ENCODE measurements at places on chromosomes 6 and 20. TPM values are rescaled to one million over a fixed set of nuclear protein-coding genes. Genes with fewer than 3 reads are reported as not detected.
A peak's percentile ranks its signal among the peaks of the same experiment; 100 is the strongest.

Gene GTSF1L
- total RNA-seq: not detected

DNA sequence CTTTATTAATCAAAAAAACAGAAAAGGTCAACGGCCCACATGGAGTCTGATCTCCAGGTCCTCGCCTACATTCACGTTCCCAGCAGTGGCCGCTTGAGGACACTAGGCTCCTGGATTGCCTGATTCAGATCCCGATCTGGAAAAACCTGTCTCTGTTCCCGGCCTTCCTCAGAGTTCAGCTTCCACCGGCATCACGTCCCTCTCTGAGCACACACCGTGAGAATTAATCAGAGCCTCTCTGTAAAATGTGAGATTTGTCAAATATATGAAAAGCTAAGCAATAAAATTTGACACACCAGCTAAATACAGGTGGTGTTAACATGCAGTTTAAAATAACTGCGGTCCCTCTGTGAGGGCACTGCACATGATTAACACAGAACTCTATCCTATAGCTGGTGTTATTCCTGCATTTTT lies 122.8 kb upstream of the COL21A1 start:
- H3K4me1 ChIP-seq: peaks cover 10% of the 10 kb centered on the region
- peak overlapping the region; percentile 48 for H3K27ac ChIP-seq
- DNase-seq: peak; percentile 53
- H3K27me3 ChIP-seq: no peaks in the 10 kb centered on the region
- H3K4me3 ChIP-seq: no peak overlapping the region

Gene MYT1
- 0.10 TPM for total RNA-seq

Gene WFDC10B
- total RNA-seq: not detected

DNA sequence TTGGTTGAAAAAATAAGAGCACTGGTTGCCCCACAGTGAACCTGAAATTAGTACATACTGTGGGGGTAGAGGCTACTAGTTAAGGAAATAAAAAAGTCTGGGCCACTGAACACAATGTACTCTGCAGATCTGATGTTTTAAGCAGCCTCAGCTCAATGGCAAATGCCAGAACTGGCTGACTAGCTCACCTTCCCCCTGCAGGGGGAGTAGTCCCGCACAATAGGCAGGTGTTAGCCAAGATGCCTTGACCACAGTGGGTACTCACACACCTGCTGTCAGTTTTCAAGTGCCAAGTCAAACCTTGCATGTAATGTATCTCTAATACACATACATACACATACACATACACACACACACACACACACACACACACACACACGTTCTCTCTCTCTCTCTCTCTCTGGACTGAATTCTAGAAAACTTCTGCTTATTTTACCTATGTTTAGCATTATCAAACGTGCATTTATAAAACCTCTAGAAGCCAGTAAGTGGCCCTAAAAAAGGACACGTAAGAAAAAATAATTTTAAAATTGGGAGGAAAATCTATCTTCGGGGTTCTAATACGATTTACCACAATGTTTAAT lies 36.1 kb downstream of the GMDS start:
- H3K4me3 ChIP-seq: no peak overlapping the region
- no peak for DNase-seq
- H3K27me3 ChIP-seq: no peaks in the 10 kb centered on the region
- no peaks in the 10 kb centered on the region for H3K36me3 ChIP-seq
- no peak overlapping the region for H3K27ac ChIP-seq

Gene LY6G6C
- total RNA-seq: 1.0 TPM

GRCh38 chr6:170388113-170388512 lies 81.6 kb downstream of the FAM120B start:
- H3K27ac ChIP-seq: no peak overlapping the region
- no peaks in the 10 kb centered on the region for H3K36me3 ChIP-seq
- no peaks in the 10 kb centered on the region for H3K27me3 ChIP-seq
- H3K4me1 ChIP-seq: no peaks in the 10 kb centered on the region
- DNase-seq: no peak

- no peaks in the 10 kb centered on the region for H3K4me1 ChIP-seq
- H3K27me3 ChIP-seq: no peaks in the 10 kb centered on the region
- no peak for DNase-seq
Measured at GRCh38 chr6:42503894-42504293, 52.2 kb upstream of the TRERF1 start.

GRCh38 chr6:169766232-169766631 lies 14.8 kb downstream of the ERMARD start:
- H3K4me1 ChIP-seq: no peaks in the 10 kb centered on the region
- H3K4me3 ChIP-seq: no peak overlapping the region
- H3K27me3 ChIP-seq: no peaks in the 10 kb centered on the region
- no peak for DNase-seq
- H3K27ac ChIP-seq: no peak overlapping the region
- no peaks in the 10 kb centered on the region for H3K36me3 ChIP-seq

- no peak overlapping the region for H3K27ac ChIP-seq
- H3K36me3 ChIP-seq: no peaks in the 10 kb centered on the region
- H3K4me3 ChIP-seq: no peak overlapping the region
- H3K4me1 ChIP-seq: no peaks in the 10 kb centered on the region
Measured at GRCh38 chr6:56995347-56995902, 40.5 kb downstream of the BEND6 start.

DNA sequence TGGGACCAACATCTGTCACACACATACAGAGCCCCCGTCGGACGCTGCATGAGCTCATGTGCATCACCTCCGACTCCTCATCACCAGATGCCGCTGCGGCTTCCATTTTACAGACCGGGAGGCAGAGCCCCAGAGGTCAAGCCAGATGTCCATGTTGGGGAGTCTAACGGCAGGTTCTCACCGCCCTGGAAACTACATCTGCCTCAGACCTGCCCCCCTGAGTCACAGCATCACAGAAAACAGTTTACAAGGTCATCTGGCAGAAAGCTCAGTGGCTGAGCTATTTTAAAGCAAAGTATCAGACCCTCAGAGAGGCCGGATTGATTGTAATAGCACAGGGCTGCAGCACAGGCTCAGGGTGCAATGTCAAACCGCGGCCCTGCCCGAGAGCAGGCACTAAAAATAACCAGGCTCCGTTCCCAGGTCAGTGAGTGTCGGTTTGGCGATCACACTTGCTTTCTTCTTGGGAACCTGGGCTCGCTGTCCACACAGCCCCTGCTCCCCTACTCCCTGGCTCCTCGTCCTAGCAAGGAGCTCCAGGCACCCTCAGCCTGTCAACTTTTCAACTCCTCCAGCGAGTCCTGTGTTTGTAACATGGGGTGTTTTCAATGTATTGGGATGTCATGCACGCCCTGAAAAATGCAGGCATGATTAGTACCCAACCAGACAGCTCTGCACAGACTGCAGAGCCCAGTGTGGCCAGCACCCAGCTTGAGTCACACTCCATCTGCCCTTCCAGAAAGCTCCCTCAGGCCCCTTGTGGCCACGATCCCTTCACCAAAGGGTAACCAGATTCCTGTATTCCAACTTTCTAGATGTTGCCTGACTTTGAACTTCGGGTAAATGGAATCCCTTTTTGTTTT lies 264.5 kb downstream of the CDH4 start:
- H3K4me3 ChIP-seq: no peak overlapping the region
- H3K4me1 ChIP-seq: no peaks in the 10 kb centered on the region
- no peaks in the 10 kb centered on the region for H3K36me3 ChIP-seq
- H3K27ac ChIP-seq: no peak overlapping the region
- no peaks in the 10 kb centered on the region for H3K27me3 ChIP-seq

Gene TRIM10
- not detected for total RNA-seq

GRCh38 chr20:20492521-20493332 lies 124.8 kb downstream of the INSM1 start:
- H3K27me3 ChIP-seq: no peaks in the 10 kb centered on the region
- no peak for DNase-seq
- no peak overlapping the region for H3K4me3 ChIP-seq
- H3K27ac ChIP-seq: no peak overlapping the region
- H3K36me3 ChIP-seq: no peaks in the 10 kb centered on the region

DNA sequence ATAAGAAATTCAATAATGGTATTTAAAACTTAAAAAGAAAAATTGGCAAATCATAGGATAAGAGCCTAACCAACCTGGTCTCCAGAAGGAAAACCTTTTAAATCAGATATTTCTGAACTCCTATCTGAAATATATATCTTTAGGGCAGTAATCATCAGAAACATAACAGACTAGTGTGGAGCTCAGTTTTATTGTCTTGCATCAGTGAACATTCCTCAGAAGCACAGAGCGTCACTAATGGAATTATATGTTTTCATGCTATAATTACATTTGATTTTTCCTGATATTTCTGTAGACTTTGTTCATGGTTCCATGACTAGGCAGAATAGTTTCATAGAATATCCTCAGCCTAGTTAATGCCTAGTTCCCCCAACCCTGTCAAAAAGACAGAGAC lies 262.2 kb downstream of the EYA4 start:
- H3K4me3 ChIP-seq: no peak overlapping the region
- H3K4me1 ChIP-seq: peaks cover 8% of the 10 kb centered on the region
- DNase-seq: no peak
- H3K27ac ChIP-seq: no peak overlapping the region
- H3K36me3 ChIP-seq: no peaks in the 10 kb centered on the region

DNA sequence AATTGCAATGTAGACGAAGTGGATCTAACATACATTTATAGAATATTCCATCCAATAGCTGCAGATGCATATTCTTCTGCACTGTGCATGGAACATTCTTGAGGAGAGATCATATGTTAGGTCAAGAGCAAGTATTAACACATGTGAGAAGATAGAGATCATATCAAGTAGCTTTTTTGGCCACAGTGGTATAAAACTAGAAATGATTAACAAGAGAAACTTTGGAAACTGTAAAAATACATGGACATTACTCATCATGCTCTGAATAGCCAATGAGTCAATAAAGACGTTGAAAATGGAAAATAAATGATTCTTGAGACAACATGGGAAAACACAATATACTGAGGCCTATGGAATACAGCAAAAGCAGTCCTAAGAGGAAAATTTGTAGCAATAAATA lies 94.2 kb downstream of the STXBP5 start:
- H3K27me3 ChIP-seq: no peaks in the 10 kb centered on the region
- no peaks in the 10 kb centered on the region for H3K36me3 ChIP-seq
- H3K4me1 ChIP-seq: no peaks in the 10 kb centered on the region
- H3K27ac ChIP-seq: no peak overlapping the region
- no peak overlapping the region for H3K4me3 ChIP-seq
- DNase-seq: no peak

Gene ENPP5
- 8.6 TPM for total RNA-seq

GRCh38 chr20:32050851-32051556 lies 1.0 kb upstream of the HCK start:
- H3K4me1 ChIP-seq: no peaks in the 10 kb centered on the region
- no peak overlapping the region for H3K4me3 ChIP-seq
- DNase-seq: no peak
- H3K27ac ChIP-seq: no peak overlapping the region

Gene EDN3
- 0.18 TPM for total RNA-seq

DNA sequence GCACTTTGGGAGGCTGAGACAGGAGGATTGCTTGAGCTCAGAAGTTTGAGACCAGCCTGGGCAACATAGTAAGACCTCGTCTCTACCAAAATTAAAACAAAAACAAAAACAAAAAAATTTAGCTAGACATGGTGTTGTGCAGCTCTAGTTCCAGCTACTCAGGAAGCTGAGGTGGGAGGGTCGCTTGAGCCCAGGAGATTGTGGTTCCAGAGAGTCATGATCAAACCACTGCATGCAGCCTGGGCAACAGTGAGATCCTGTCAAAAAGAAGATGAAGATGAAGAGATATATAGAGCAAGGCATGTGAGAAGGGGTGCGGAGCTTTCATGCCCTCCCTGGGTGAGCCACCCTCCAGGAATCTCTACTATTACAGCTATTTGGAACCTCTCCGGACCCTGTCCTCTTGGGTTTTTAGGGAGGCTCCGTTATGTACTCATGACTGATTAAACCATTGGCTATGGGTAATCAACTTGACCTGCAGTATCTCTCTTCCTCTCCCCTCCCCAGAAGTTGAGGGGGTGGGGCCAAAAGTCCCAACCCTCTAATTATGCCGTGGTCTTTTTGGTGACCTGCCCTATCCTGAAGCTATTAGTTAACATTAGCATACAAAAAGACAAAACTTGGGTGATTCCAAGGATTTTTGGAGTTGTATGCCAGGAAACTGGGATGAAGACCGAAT lies 9.0 kb downstream of the POLH start:
- no peaks in the 10 kb centered on the region for H3K4me1 ChIP-seq
- DNase-seq: no peak
- H3K27me3 ChIP-seq: no peaks in the 10 kb centered on the region

Gene SPAG4
- total RNA-seq: 12.8 TPM

DNA sequence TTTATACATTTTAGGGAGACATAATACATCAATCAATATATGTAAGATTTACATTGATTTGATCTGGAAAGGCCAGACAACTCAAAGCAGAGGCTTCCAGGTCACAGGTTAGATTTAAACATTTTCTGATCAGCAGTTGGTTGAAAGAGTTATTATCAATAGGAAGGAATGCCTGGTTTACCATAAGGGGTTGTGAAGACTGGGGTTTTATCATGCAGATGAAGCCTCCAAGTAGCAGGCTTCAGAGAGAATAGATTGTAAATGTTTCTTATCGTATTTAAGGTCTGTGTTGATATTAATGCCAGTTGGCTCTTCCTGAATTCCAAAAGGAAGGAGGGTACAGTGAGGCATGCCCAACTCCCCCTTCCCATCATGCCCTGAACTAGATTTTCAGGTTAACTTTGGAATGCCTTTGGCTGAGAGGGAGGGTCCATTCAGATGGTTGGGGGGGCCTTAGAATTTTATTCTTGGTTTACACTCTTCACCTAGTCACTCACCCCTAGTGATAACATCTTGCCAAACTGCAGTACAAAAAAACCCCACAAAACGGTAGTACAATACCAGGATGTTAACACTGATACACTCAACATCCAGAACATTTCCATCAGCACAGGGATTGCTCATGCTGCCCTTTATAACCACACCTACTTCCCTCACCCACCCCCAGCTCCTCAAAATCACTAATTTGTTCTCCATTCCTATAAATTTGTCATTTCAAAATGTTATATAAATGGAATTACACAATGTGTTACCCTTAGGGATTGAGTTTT lies 259.6 kb upstream of the PLN start:
- no peak overlapping the region for H3K27ac ChIP-seq
- no peaks in the 10 kb centered on the region for H3K4me1 ChIP-seq
- no peaks in the 10 kb centered on the region for H3K36me3 ChIP-seq
- no peaks in the 10 kb centered on the region for H3K27me3 ChIP-seq
- DNase-seq: no peak
- H3K4me3 ChIP-seq: no peak overlapping the region

DNA sequence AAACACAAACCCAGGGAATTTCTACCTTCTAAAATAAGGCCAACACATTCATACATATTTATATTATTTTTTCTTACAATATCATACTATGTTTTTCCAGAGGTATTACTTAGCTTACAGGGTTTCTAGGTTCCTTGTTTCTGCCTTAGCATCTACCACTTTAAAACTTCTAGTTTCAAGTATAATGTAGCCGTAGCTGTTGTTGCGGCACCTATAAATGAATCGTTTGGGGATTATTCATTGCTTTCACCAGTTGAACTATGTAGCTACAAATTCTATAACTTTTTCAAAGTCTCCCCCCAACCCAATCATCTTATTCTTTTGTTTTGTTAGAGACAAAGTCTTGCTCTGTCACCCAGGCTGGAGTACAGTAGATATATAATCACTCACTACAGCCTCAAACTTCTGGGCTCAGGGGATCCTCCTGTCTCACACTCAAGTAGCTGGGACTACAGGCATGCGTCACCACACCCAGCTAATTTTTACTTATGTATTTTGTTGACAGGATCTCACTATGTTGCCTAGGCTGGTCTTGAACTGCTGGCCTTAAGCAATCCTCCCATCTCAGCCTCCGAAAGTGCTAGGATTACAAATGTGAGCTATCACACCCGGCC lies 43.9 kb downstream of the TNFAIP3 start:
- H3K27me3 ChIP-seq: no peaks in the 10 kb centered on the region
- H3K4me3 ChIP-seq: no peak overlapping the region
- DNase-seq: no peak
- H3K27ac ChIP-seq: no peak overlapping the region
- no peaks in the 10 kb centered on the region for H3K4me1 ChIP-seq

Gene NRSN1
- total RNA-seq: not detected

Gene MLIP
- total RNA-seq: 1.2 TPM

All from ovary (tissue), 10 donors.